ENCODE measurements at places on chromosomes 3 and 15.

GRCh38 chr15:54998661-54999060, 198.1 kb downstream of the RSL24D1 start:
- DNase-seq = no peak

- DNase-seq = peak; percentile 85
Measured at GRCh38 chr3:170689296-170689829, 103.5 kb upstream of the SLC7A14 start.

DNA sequence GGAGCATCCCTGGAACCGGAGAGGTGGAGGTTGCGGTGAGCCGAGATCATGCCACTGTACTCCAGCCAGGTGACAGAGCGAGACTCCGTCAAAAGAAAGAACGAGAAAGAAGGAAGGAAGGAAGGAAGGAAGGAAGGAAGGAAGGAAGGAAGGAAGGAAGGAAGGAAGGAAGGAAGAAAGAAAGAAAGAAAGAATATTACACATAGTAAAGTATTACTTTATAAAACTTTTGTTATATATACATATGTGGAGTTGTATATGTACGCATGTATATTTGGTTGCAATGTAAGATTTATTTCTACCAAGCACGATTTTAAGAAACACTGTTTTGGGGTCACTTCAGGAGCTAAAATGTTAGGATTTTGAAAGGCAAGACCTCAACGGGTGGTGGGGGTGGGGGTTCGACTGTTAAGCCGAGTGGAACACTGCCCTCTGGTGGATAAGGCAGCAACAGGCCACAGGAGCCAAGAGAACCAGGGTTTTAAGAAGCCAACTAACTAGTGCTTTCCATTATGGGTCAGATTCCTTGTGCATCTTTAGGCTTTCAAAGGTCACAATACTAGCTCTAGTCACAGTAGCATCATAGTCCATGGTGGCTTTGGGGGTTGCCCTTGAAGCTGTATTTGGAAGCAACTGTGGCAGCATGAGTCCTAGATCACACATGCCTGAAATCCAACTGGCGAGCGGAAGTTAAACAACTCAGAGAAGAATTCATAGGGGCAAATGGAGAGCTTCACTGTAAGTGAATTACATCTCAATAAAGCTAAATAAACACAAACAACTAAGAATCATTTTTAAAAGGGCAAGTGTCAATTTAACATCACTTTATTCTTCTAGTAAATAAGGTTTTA, 22.5 kb downstream of the GLB1 start:
- peak; percentile 55 for DNase-seq

GRCh38 chr3:67018105-67018788, 20.1 kb downstream of the KBTBD8 start:
- DNase-seq = no peak

DNA sequence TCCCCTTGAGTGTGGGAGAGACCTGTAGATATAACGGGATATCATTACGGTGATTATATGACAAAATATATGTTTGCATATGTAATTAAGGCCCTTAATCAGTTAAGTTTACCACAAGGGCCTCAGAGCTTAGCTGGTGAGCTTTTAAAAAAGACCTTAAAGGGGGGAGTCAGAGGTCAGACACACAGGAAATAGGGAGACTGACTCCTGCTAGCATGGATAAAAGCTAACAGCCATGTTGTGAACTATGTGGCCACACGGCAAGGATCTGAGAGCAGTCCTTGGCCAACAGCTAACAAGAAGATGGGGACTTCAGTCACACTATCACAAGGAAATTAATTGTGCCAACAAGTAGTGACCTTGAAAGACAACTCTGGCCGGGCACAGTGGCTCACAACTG, 3.1 kb downstream of the STAG1 start:
- DNase-seq = no peak

DNA sequence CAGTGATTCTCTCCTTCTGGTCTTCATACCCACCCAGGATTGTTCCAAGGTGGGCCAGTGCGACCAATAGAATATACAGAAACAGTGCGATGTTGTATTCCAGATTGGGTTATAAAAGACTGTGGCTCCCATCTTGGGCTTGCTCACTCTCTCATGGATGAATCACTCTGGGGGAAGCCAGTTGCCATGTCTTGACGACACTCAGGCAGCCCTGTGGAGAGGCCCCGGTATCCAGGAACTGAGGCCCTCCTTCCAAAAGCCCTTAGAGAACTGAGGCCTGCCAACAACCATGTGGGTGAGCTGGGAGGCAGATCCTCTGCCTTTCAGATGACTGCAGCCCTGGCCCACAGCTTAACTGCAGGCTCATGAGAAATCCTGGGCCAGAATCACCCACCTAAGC, 57.2 kb downstream of the SH3GL3 start:
- DNase-seq = peak; percentile 0

- no peak for DNase-seq
Measured at GRCh38 chr15:98854496-98854895, 153.1 kb downstream of the PGPEP1L start.

DNA sequence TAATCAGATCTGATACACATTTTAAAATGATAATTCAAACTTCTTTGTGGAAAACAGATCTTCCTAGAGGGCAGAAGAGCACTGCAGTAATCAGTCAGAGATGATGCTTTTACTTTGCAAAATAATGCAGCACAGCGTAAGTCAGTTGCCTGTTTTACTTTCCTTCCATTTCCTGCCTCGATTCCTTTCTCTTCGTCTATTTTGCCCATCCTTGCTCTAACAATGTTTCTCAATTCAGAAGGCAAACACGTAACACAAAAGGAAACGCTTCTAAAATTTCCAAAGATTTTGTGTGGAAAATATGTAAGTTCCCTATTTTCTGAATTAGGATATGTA, 119.9 kb downstream of the P3H2 start:
- DNase-seq = no peak

GRCh38 chr15:49225572-49226281, 55.7 kb downstream of the GALK2 start:
- DNase-seq = peak; percentile 34

GRCh38 chr3:72182206-72182605, 397.3 kb upstream of the PROK2 start:
- DNase-seq = no peak

GRCh38 chr15:85485956-85486567, 105.7 kb downstream of the AKAP13 start:
- peak; percentile 71 for DNase-seq

DNA sequence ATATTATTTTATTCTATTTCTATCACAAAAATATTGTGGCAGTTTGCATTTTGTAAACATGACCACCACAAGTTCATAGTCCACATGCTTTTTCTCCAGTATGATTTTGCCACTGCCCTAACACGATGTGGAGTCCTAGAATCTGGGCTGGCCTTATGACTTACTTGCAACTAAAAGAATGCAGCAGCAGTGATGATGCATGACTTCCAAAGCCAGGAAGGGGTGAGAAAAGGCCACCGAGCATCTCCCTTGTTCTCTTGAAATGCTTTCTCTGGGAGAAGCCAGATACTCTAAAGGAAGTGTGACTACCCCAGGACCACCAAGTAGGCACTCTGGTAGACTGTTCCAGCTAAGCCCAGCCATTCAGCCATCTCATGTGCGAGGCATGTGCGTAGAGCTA, 191.6 kb upstream of the MRPL3 start:
- DNase-seq = no peak

DNA sequence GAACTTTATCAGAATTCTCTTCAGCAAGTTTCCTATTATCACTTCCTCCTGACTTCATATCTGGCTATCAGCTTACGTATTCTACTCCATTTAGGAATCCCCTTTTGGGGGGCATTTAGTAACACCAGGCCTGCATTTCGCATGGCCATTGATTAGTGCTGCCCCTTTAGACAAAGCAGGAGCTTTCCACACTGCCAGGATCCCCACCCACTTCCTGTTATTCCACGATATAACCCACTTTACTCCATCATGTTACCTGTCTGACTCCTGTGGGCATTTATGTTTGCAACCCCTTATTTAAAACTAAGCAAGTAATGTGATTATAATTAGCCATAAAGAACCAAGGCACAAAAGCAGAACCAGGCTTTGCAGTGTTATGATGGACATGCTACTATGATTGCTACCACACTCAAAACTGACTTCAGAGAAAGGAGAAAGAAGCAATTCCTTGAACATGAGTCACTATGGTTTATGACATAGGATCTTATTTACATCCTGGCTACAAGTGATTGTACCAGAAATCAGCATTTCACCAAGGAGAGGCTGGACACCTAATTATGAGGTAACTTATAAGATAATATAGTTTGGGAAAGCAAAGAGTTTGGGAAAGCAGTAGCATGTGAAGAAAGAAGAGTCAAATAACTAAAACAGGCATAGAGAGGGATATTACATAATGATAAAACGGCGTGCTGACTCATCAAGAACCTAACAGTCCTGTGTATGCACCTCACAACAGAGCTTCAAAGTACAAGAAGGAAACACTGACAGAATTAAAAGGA, 96.3 kb downstream of the IGSF11 start:
- peak; percentile 5 for DNase-seq

DNA sequence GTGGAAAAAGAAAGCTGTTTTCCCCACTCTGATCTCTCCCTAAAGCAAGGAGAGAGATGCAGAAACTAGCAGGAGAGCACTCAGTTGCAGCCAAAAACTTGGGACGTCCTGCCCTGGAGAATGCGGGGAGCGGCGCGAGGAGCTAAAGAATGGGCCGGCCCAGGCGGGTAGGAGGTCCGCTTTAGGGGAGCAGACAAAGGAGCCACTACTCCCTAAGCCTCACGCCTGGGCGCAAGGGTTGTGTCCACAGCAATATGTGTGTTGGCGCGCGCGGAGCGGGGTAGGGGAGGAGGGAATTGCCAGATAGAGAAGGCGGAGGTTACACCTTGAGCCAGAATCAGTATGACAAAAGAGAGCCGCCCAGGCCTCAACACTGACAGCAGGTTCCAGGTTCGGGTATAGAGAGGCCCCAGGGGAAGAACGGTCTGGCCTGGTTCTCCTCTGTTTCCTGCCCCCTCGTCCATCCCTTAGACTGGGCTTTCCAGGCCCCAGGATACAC, 2.9 kb downstream of the WNT5A start:
- no peak for DNase-seq

- peak; percentile 49 for DNase-seq
Measured at GRCh38 chr15:49439678-49440395, 16.8 kb downstream of the FGF7 start.

DNA sequence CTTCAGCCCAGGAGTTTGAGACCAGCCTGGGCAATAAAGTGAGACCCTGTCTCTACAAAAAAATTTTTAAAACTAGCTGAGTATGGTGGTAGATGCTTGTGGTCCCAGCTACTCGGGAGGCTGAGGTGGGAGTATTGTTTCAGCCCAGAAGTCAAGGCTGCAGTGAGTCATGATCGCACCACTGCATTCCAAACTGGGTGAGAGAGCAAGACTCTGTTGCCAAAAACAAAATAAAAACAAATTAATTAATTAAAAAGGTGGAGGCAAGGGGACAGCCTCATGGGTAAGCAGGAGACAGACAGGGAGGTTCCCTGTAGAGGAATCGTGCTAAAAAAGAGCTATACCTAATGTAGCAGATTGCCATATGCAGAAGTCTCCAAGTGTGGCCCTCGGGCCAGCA, 12.6 kb downstream of the HAPLN3 start:
- DNase-seq = peak; percentile 34

DNA sequence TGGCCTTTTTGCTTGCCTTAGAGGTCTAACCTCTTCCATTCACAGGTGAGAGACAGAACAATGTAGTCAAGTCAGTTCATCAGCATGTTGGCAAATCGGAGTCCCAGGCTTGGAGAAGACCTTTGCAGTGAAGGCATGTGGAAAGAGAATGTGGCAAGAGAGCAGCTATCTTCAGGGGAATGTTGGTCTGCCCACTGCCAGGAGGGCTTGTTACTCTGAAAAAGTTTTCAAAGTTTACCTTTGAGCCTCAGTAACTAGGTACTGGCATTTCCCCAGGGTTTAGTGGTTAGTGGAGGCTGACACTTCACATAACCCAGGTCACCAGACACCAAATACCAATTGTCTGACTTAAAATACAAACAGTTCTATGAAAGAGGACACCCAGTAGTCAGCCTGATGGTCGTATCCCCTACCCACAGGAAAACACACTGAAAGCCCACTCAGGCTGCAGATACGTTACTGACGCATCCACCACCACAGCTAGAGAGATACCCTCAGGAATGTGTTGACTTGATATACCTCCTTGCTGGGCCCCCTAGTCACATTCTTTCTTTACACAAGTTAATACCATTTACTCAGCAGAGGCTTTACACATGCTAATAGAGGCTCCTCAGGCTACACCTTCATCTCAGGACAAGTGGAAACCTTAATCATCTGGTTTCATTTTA, 9.7 kb upstream of the ARID3B start:
- DNase-seq = peak; percentile 87

DNA sequence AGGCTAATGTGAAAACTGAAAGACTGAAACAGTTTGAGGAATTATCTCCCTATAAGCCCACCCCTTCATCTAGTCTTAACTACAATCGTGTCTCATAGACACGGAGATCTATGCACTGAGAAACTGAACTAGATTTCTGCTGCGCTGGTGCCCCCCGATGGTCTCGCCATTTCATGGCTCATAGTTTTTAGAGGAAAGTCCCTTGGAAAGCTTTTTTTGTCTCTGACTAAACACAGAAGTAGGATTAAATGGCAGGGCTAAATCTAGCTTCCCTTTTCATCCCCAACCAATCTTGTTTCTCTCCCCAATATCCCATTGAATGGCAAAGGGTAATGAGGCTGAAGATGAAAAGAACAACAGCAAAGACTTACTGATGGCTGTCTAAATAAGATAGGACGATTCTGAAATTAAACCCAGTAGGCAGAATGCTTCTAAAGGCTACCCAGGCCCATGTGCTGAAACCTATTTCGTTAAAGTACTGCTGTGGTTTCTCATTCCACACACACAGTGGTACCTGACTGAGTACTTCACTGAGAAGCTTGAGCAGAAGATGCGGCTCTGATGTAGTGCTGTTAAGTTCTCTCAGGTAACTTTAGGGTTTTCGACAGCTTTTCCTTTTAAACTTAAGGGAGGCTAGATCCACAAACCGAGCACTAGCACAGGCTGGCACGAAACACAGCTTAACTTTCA, 142.7 kb downstream of the GADL1 start:
- DNase-seq = peak; percentile 52

GRCh38 chr15:66784174-66784573, 82.1 kb downstream of the SMAD6 start:
- DNase-seq = no peak

DNA sequence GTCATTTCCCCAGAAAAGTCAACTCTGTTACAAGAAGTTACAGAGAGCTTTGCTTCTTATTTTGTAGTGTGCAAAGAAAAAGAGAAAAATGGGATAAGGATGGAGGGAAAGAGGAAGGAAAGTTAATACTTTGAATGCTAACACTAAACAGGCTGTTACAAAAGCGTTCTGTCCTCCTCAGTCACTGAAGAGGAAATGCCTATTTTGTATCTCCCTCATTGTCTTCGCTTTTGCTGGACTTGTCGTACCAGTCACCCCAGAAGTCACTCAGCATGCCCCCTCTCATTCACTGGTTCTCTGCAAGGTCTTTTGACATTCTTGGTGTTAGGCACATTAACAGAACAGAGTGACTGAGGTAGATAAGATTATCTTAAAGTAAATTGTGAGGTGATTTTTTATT, 129.6 kb downstream of the ALCAM start:
- no peak for DNase-seq

DNA sequence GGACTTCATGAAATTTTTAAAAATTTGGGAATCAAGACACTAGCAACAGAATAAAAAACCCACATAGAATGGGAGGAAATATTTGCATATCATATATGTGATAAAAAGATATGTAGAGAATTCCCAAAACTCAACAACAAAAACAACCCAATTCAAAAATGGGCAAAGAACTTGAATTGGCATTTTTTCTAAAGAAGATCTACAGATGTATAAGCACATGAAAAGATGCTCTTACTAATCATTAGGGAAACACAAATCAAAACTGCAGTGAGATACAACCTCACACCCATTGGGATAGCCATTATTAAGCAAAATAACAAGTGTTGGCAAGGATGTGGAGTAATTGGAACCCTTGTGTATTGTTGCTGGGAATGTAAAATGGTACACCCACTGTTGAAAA, 10.1 kb downstream of the LCTL start:
- DNase-seq = no peak

Data from LHCN-M2 (cell line).